ENCODE measurements at places on chromosomes 4 and X. TPM values are rescaled to one million over a fixed set of nuclear protein-coding genes. Genes with fewer than 3 reads are reported as not detected.

GRCh38 chr4:4585012-4585670 lies 43.3 kb upstream of the STX18 start:
- H3K4me3 ChIP-seq = no peak overlapping the region
- peaks cover 9% of the 10 kb centered on the region for H3K4me1 ChIP-seq
- peak overlapping the region; percentile 30 for H3K27ac ChIP-seq
- H3K27me3 ChIP-seq = no peaks in the 10 kb centered on the region

- H3K36me3 ChIP-seq = no peaks in the 10 kb centered on the region
- no peak overlapping the region for H3K4me3 ChIP-seq
- H3K4me1 ChIP-seq = no peaks in the 10 kb centered on the region
- DNase-seq = no peak
Measured at GRCh38 chrX:32455704-32456103, 755.6 kb downstream of the DMD start.

DNA sequence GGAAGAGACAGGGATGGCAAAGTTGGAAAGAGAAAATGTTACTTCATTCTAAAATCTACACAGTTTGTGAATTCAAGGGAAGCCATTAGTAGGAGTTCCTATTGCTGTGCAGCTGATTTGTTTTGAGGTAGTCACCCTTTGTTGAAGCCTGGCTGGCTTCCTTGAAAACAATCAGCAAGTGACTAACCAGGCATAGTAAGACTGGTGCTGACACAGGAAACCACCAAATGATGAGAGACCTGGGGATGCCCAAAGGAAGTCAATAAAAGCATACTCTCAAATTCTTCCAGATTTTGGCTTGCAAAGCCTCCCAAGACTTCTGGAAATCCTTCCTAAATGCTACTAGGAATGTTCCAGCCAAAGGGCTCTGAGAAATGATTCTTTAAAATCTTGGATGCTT lies 23.9 kb upstream of the PRDM8 start:
- H3K27ac ChIP-seq = no peak overlapping the region
- DNase-seq = no peak
- no peaks in the 10 kb centered on the region for H3K27me3 ChIP-seq
- H3K36me3 ChIP-seq = no peaks in the 10 kb centered on the region

DNA sequence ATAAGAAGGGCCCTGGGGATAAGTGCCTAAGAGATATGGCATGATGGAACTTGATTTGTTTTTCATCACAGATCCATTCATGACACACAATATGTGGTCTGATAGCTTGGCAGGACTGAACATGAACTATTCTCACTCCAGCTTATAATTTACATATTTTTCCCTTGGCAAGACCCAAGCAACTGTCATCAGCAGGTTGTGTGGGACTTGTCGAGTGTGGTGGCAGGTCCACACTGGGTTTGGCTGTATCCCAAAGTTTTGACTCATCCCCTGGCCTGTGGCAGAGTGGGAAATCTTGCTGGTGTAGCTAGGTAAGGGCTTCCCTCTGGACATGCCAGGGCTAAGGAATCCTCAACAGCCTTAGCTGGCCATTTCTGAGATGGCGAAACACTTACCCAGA lies 81.0 kb upstream of the STIM2 start:
- no peak overlapping the region for H3K4me3 ChIP-seq
- no peaks in the 10 kb centered on the region for H3K4me1 ChIP-seq
- H3K36me3 ChIP-seq = no peaks in the 10 kb centered on the region
- no peak overlapping the region for H3K27ac ChIP-seq
- no peaks in the 10 kb centered on the region for H3K27me3 ChIP-seq
- DNase-seq = no peak

GRCh38 chr4:14117575-14118238 lies 490.2 kb upstream of the BOD1L1 start:
- H3K36me3 ChIP-seq = no peaks in the 10 kb centered on the region
- H3K27ac ChIP-seq = no peak overlapping the region
- no peaks in the 10 kb centered on the region for H3K4me1 ChIP-seq
- H3K27me3 ChIP-seq = no peaks in the 10 kb centered on the region
- H3K4me3 ChIP-seq = no peak overlapping the region

DNA sequence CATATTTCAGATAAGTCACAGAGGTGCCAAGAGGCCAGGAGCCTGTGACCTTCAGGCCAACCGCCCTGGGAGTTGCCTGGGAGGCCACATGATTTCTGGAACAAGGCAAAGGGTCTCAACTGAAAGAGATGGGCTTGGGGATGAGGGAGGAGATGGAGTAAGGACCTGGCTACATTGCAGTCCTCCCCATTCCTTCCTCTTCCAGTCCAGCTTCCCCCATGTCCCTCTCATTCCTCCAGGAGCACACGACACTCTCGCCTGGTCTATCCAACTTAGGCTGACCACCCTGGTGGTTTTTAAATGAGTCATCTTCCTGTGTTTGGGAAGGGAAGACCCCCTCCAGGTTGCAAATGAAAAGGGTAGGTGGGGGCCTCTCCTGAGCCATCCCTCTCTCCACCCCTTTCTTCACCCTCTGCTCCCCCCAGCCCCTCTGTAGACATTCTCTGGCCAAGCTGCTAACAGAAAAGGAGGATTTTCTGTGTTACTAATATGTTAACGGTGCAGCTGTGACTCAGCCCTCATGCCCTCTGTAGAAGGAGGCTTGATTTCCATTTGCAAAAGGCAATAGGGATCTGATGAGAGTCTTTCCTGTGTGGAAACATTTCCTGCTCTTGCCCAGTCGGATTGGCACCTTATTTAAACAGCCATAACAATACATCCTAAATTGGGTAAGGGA lies 79.2 kb downstream of the RTL5 start:
- no peak overlapping the region for H3K27ac ChIP-seq
- H3K36me3 ChIP-seq = no peaks in the 10 kb centered on the region
- H3K4me3 ChIP-seq = no peak overlapping the region
- no peaks in the 10 kb centered on the region for H3K27me3 ChIP-seq
- H3K4me1 ChIP-seq = no peaks in the 10 kb centered on the region
- no peak for DNase-seq

- no peak overlapping the region for H3K27ac ChIP-seq
- no peak for DNase-seq
- no peaks in the 10 kb centered on the region for H3K27me3 ChIP-seq
- no peaks in the 10 kb centered on the region for H3K36me3 ChIP-seq
Measured at GRCh38 chr4:130074096-130074495, 978.1 kb downstream of the C4orf33 start.

GRCh38 chrX:135275973-135276372 lies 24.1 kb downstream of the ETDA start:
- no peaks in the 10 kb centered on the region for H3K36me3 ChIP-seq
- H3K27ac ChIP-seq = no peak overlapping the region
- H3K27me3 ChIP-seq = no peaks in the 10 kb centered on the region
- H3K4me3 ChIP-seq = no peak overlapping the region
- no peaks in the 10 kb centered on the region for H3K4me1 ChIP-seq

DNA sequence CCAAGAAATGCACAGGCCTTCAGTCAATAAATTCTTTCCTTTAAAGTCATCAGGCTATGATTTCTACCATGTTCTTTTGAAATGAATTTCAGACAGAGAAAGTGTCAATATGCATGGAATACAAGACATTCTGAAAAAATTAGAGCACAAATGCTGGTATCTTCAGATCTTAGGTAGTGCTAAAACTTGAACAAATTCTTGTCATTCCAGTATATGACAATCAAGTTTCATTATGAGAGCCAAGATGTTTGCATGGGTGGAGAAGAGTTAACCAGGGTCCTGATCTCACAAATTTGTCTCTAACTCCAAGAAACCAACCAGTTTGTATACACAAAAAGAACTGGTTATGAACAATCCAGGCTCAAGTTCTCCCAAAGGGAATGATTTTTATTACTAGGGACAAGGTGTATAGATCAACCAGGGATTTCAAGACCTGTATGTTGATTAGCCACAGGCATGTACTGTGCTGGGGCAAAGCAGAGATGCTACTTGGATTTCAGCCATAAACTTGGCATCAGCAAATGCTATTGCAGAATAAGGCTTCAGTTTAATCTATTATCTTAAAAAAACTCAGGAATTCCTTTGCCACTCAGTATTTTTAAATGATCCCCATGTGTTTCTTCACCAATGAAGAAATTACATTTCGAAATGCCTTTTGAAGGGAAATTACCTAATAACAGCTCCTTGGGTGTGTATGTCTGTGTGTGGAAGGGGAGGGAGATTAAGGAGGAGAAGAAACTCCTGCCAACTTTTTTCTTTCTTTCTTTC lies 69.7 kb downstream of the FANCB start:
- no peak for DNase-seq
- H3K27ac ChIP-seq = no peak overlapping the region
- H3K36me3 ChIP-seq = no peaks in the 10 kb centered on the region
- H3K27me3 ChIP-seq = no peaks in the 10 kb centered on the region
- no peak overlapping the region for H3K4me3 ChIP-seq

DNA sequence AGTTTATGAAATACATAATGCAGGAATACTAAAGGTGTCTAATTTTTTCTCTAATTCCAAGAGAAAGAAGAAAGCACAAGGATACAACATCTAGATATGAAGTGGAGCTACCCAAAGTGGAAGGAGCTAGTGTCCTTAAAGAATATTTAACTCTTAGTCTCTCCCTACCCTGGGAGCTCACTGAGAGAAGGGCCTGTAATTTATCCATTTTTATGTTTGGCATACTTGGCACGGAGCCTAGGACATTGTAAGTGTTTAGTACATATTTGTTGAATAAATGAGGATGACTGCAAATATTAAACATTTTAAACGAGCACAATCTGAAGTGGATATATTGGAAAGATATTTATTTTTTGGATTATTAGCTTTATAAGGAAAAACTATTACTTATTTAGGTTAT lies 674.8 kb downstream of the IQCM start:
- H3K27me3 ChIP-seq = no peaks in the 10 kb centered on the region
- H3K27ac ChIP-seq = no peak overlapping the region
- DNase-seq = no peak

DNA sequence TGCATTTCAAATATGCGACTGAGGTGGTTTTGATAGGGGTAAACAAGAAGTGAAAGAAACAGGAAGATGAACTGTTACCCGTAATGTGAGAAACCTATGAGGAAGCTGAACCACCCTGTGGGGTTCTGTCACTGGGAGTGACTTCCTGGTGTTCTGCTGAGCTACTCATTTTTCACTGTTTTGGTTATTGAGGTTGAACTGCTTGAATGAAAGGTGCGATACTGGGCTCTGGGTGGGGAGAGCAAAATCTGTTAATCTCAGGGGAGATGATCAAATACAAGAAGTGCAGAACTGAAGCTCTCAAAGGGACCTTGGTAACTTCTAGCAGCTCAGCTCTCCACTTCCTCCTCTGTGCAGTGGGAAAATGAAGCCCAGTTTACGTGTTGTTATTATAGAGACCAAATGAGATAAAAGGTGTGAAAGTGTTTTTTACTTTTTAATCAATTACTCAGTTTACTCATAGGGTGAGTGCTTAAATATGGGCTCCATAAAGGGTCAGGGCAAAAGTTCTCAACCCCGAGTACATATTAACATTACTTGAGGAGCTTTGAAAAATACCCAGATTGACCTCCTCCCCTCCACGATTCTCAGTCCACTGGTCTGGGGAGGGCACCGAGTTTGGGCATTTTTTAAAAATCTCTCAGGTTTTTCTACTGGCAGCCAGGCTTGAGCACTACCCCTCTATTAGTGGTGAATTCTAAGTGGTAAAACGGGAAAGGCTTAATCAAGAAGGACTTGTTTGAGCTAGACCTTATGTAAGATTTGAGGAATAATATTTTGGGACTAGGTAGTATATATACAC lies 66.7 kb downstream of the COQ2 start:
- H3K36me3 ChIP-seq = no peaks in the 10 kb centered on the region
- no peak overlapping the region for H3K27ac ChIP-seq
- H3K4me3 ChIP-seq = no peak overlapping the region
- H3K4me1 ChIP-seq = peaks cover 16% of the 10 kb centered on the region
- no peaks in the 10 kb centered on the region for H3K27me3 ChIP-seq
- DNase-seq = no peak

GRCh38 chr4:136516371-136516770 lies 1015.9 kb downstream of the PCDH18 start:
- H3K4me1 ChIP-seq = no peaks in the 10 kb centered on the region
- H3K27me3 ChIP-seq = no peaks in the 10 kb centered on the region
- no peak overlapping the region for H3K27ac ChIP-seq
- H3K4me3 ChIP-seq = no peak overlapping the region
- DNase-seq = no peak

- H3K4me3 ChIP-seq = no peak overlapping the region
- H3K4me1 ChIP-seq = no peaks in the 10 kb centered on the region
- H3K36me3 ChIP-seq = no peaks in the 10 kb centered on the region
Measured at GRCh38 chrX:20317873-20318272, 51.2 kb upstream of the RPS6KA3 start.

MAGEA6 gene
- total RNA-seq = not detected

UGT2B28 gene
- total RNA-seq = not detected

C4orf36 gene
- total RNA-seq = not detected

TMEM129 gene
- 50.6 TPM for total RNA-seq

CENPI gene
- total RNA-seq = 1.2 TPM

TMEM128 gene
- total RNA-seq = 15.2 TPM

EVC2 gene
- total RNA-seq = 23.8 TPM

RAB33B gene
- 10.1 TPM for total RNA-seq

TLR3 gene
- total RNA-seq = 10.6 TPM

All from vagina (tissue), 2 donors.